ENCODE measurements at places on chromosomes 16 and 17.

GRCh38 chr17:37146086-37147064 lies 197.6 kb downstream of the AATF start:
- DNase-seq = no peak

DNA sequence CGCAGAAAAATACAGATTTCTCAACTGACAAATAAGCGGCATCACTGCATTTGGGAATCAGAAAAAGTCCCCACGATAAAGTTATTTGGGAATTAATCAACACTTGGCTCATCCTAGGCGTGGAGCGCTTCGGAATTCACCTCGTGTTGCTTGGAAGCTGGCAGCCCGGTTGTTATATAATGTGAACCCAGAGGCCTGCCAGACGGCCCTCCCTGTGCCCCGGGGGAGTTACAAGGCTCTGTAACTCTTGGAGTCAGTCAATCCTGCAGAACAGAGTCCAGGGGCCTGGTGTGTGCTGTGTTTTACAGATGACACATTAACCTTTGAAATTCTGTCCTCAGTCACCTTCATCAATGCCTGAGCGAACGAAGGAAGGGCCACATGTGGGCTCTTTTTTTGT lies 111.1 kb downstream of the PITPNC1 start:
- no peak for DNase-seq

DNA sequence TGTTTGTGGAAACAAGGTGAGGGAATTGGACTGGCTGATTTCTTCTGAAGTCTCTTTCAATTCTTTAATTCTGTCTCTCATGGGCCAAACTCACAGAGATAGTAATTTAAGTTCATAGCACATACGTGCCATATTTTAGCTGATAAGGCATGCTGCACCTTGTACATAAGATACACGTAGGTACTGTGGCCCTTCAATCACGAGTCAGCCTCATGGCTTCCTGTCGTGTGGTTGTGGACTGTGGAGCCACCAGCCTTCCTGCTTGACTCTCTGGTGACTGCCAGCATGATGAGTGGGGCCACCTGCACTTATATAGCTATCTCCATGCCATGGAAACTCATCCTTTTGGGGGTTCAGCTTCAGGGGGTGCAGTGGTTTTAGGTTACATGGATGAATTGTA lies 25.1 kb downstream of the KSR1 start:
- DNase-seq = no peak

DNA sequence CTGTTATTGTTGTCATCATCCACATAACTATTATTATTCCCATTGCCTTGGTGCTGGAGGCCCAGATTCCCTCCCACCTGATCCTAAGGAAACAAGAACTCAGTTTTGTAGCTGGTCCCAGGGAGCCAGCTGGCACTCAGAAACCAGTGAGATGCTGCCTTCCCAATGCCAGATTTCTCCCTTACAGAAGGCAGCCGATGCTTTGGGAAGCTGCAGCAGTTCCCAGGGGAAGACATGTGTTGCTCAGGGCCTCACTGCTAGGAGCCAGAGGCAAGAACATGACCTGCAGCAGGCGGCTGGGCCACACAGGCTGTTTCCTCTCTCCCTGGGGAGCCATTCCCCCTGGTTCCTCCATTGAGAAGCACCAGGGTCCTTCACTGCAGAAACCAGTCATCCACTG lies 59.9 kb upstream of the GRIN2A start:
- no peak for DNase-seq

- no peak for DNase-seq
Measured at GRCh38 chr17:43352579-43353331, 46.0 kb upstream of the ARL4D start.

DNA sequence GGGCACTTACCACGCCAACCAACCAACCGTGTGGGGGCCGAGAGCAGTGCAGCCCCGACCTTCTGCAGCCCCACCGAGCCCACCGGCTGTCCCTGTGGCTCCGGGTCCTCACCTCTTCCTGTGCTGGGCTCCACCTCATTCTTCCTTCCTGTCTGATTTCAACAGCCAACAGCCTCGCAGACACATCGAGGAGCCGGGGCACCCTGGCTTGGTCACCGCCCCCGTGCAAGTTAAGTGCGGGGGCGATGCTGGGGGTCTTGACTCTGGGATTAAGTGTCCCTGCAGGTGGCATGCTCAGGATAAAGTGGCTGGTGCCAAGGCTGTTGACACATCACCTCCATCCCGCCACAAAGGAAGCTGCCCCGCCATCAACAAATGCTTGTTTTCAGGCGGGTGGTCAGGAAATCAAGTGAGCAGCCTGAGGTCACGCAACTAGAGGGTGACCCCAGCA lies at the start of gene NLRC3:
NLRC3 (minus strand) TSS at position 102 of the 451 bp plus-strand sequence. CDS start 12,367 bp downstream, outside the sequence.
- no peak for DNase-seq

DNA sequence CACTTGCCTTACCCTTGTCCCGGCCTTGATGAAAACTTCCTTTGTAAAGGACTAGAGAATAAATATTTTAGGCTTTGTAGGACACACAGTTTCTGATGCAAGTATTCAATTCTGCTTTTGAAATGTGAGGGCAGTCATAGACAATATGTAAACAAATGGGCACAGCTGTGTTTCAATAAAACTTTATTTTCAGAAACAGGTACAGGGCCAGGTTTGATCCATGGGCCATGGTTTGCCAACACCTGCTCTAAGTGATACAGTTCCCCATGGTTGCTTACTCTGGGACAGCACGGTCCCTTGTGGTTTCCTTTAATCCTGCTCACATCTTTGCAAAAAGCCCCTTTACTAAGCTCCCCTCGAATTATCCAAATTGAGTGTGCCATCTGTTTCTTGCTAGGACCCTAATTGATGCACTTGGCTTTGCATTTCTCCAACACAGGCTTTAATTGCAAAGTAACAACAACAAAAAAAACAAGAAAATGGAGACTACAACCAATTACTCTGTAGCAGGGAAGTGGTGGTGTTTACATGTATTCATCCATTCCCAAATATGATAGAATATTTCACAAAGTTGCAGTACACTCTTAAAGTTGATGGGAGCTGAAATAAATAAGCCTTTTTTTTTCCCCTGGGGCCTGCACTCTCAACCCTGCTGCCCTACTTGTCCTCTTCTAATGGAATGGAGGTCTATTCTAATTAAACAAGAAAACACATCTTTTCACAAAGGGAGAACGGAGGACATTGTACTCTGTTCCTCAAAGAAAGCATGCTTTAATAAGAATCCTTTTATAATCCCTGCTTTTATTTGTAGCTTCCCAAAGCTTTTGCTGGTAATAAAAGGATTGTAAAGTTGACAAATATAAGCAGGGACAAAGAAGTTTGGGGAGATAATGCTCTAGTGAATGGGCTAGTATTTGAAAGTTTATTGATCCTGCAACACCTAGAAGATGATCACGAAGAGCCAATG lies 37.7 kb upstream of the TOX3 start:
- DNase-seq = no peak

DNA sequence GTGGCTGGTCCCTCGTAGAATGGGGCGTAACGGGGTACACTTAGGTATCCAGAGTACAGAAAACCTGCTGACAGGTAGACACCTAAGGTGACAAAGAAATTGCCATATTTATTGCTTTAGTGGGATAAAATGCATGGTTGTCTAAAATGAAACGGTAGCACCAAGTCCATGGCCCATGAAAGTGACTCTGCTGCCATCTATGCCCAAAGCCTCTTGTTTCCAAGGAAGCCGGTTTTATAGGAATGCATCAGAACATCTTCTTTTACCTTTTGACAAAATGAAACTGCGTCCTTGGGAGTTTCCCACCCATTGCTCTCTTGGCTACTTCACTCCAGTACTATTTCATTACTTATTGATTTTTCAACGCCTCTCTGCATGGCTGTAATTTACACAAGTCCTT lies 151.3 kb upstream of the ZFHX3 start:
- DNase-seq = no peak

- DNase-seq = no peak
Measured at GRCh38 chr16:178668-179015, 1.6 kb upstream of the HBQ1 start.

DNA sequence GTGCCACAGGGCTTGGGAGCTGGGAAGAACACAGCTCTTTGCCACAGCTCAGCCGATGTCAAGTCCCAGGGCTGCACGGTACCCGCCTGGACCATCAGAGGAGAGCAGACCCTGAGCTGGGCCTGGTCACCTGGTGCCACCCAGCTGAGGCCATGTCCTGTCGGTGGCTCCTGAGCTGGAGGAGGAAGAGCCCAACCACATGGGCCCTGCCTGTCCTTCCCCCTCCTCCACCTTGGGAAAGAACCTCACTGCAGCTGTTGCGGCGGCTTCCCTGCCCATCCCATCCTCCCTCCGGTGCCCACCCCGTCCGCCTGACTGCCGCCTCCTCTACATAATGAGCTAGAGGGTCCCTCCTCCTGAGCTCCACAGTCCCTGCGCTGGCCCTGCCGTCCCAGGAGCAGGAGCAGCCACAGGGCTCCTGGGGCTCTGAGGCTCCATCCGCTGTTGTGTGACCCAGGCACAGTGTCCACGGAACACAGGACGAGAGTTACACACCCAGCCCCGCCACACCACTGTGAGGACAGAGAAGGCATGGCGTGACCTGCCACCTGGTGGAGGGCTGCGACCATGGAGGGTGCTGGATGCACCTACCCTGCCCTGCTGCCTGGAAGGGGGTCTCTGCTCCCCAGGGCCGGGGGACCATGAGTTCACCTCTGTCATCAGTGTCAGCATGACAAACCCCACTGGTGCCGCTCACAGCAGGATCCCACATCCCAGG lies 21.4 kb upstream of the CHMP6 start:
- DNase-seq = no peak
